ENCODE measurements at places on chromosomes 5 and 9.

DNA sequence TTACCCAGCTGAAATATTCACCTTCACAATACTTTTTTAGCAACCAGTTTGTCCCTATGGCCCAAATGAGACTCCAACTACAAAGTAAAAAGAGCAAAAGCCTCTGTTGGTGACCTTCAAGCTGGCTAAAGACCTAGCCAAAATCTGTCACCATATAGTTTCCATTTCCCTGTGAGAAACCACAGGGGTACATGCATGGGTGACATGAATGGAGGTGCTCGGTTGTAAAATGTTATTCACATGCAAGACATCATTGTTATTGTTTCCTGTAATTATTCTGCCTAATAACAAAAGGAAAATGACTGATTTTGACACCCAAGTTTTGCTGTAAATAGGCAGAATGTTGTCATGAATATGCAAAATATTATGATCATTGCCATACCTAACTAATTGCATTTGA, 285.3 kb downstream of the ZNF608 start:
- DNase-seq = no peak

GRCh38 chr9:135670721-135671590, 7.8 kb downstream of the LCN9 start:
- DNase-seq = no peak

- no peak for DNase-seq
These were observed 58.5 kb upstream of the PJA2 start for GRCh38 chr5:109468288-109468676.

DNA sequence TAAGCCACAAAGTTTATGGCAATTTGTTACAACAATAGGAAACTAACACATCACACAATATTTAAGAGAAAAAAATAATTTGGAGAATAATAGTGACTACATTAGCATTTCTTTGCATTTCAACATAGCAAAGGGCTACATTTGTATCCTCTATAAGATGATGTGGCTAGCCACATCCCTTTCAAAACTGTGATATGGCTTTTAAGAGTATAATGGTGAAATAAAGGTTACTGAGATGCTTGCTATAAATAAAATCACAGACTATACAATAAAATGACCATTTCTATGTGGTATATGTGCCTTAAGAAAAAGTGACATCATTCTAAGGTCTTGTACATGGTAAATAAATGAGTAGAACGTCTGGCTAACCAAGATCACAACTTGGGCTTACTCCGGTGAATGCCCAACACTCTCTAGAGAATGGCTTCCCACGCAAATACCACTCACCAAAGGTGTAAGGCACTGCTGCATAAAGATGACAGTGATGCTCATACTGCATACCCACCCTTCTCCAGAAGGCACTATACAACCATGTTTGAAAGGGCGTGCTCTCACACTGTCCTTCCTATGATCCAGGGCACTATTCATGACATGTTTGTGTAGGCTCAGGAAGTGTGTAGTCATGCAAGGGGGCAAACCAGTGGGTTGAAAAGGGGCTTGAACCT, 286.5 kb downstream of the MLLT3 start:
- no peak for DNase-seq

DNA sequence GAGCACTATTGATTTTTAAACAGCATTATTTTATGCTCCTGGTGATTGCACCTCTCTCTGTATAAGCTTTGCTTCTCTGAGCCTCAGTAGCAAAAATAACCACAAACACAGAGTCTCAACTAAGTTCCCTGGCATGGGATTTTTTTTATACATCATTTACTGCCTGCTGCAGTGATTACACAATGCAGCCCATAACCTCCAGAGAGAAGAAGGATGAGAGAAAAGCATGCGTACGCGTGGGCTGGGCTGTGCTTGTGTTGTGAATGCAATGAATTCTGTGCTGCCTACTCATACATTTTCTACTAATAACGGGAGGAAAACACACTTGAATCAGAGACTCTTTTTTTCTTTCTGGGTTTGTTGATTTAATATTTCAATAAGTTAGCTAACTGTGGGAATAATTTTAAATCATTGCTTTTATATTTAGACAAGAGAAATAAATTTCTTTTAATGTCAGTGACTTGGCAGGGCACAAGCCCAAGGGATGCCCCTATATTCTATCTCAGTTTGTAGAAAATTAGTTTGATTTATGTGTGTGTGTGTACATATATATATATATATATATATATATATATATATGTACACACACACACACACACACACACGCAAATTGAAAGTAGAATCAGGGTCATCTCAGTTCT, 351.5 kb downstream of the MED10 start:
- DNase-seq = no peak
